ENCODE measurements at places on chromosomes 1 and 21.

DNA sequence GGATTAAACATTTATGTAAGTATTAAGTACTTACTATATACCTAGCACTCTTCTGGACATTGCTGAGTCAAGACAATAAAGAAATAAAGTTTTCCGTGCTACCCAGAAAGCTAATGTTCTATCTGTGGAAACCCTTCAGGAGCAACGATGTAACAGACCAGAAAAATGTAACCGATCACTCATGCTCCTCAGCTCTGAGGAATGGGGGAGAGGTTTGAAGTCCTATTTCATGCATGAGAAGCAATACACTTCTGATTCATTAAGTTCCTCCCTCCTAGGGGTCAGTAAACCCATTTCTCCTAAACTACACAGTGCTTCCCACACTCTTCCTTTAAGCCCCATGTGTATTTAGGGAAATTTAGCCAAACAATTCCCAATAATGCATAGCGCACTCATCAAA, 25.6 kb upstream of the KAZN start:
- DNase-seq = no peak

DNA sequence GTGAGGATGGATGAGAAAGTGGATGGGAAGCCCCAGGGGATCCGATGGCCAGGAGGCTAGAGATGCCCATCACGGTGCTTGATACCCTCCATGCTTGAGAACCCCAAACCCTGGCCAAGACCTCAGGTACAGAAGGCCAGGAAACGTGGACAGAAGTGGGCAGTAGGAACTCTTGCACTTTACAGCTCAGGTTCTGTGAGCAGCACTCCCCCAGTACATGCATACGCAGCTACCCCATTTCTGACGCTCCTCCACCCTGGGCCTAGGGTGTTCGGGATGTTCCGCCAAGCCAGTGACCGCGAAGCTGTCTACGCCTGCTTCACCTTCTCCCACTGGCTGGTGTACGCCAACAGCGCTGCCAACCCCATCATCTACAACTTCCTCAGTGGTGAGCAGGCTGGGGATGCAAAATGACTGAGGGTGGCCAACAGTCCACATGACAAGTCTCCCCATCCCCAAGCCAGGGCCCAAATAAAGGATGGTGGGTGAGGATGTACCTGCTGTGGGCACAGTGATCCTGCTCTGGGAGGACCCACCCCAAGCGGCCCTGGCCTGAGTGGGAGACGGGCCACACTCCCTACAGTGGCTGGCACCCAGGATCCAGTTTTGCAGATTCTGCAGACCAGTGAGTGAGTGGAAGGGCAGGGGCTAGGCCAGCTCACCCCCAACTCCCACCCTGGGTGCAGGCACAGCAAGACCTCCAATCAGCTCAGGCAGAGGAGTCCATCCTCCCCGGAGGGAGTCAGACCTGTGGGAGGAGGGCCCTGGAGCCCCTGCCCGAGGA, 7.4 kb downstream of the HCRTR1 start:
- no peak for DNase-seq

GRCh38 chr1:181485287-181486097, 2.2 kb downstream of the CACNA1E start:
- no peak for DNase-seq

- no peak for DNase-seq
These were observed 796 bp upstream of the TDRKH start for GRCh38 chr1:151790940-151791651.

DNA sequence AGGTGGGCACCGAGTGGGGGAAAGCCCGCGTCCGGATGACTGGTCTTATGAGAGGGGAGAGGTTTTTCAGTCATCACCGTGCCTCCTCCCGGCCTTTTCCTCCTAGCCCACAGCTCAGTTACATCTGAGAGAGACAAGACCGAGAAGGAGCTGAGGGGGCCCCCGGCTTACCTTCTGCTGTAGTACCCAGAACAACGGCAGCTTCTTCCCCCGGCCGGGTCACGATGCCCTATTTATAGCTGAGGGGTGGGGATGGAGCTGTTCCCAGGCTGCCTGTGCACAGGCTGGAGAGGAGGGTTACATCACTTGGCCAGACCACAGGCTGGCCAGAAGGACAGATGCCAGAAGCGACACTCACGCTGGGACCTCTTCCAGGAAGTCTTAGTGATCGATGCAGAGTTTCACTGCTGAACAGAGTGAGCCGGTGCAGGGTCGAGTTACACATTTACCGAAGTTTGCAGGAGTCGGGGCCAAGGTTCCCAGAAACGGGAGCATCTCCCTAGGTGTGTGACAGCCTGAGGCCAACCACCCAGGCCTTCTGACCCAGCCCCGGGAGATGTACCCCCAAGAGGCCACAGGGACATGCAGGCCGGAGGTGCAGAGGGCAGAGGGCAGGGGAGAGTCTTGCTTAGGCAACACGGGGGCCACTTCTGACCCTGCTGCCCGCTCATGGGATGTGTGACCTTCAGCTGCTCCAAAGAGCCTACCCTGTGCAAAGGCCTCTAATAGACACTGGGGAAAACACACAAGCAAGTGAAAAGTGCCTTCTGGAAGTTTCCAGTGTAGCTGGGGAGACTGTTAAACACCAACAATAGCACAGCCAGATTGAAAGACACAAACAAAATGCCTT, at the start of gene AGT:
Gene AGT, minus strand, starts transcription at position 208 of the 850 bp plus-strand sequence. CDS start 3,299 bp downstream, outside the sequence.
- DNase-seq = no peak
